ENCODE measurements at places on chromosomes 13 and 19.

- DNase-seq = no peak
Measured at GRCh38 chr13:114100446-114101357, 31.7 kb downstream of the RASA3 start.

DNA sequence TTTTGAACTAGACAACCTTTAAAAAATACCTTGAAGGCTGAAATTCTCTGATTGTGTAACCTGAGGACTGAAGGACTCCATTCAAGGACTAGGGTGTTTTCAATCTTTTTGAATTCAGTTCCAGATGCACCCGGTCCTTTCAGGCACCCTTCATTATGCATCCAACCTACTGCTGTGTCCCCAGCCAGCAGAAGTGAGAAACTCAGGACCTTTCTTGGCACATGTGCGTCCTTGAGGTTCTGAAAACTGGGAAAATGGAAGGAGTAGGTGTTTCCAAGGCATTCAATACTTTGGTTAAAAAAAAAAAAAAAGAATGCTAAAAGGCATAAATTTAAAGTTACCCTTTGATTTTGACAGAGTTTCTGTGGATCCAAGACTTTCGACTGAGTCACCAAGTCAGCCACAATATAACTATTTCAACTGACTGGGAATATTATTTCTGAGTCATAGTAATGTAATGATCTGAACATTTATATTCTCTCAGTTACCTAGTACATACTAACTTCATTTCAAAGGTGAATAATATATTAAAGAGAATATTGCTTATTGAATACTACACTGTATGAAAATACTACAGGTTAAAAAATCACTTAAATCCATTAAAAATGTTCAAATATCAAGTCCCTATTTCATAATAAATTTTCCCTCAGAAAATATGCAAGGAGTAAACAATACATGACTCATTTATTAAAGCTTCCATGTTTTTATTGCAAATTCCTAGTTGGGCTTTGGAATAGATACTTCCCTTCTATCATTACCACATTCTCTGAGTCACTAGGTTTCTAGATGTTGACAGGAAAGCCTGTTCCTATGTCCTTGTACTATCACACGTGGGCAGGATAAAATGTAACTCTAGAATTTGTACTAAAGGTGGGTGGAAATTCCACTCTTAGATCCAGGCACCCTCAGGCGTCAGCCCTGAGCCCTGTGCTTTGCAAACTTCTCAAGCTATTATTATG is 2.4 kb upstream of the ITGBL1 start:
- DNase-seq = no peak

GRCh38 chr19:49515767-49516166 is 3.3 kb downstream of the FCGRT start:
- DNase-seq = no peak

- DNase-seq = peak; percentile 21
Measured at GRCh38 chr13:45370922-45371406, 30.0 kb upstream of the TPT1 start.

GRCh38 chr19:38709671-38710415 is 34.4 kb downstream of the CAPN12 start:
- no peak for DNase-seq

DNA sequence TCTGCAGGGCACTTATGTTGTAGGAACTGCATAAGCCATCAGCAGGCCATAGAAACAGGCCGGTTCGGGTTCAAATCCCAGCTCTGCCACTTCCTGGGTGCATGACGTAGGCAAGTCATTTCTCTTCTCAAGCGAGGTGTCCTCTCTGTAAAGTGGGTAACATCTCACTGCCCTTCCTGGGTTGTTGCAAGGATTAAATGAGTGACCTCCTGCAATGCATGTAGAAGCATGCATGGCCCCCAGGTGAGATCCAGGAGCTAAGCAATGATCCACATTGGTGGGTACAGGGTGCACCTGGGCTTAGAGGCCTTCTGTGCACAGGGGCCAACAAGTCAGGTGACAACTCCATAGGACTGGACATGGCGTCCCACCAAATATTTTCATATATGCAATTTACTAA is 13.8 kb downstream of the PHLDB3 start:
- DNase-seq = no peak

DNA sequence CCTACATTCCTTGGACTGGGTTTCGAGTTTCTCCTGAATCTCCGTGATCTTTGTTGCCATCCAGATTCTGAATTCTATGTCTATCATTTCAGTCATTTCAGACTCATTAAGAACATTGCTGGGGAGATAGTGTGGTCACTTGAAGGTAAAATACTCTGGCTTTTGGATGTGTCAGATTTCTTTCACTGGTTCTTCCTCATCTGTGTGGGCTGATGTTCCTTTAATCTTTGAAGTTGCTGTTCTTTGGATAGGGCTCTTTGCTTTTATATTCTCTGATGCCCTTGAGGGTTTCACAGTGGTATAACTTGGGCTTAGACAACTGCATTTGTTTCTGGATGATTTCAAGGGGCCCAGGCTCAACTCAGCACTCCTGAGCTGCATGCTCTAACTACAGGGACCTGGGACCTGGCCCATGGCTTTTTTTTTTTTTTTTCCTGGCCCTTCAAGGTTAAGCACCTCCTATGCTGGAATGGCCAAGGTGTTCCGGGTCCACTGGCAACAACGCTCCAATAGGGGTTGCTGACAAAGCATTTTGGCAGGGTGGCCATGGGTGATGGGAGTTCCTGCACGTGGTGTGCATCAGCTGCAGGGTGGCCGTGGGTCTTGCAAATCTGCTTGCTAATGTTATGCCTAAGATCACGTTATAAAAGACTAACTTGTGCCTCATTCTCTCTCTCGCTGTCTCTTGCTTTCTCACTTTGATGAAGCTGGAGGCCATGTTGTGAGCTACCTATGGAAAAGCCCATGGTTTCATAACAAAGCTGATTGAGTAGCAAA is 5.9 kb upstream of the SIGLEC7 start:
- DNase-seq = no peak

DNA sequence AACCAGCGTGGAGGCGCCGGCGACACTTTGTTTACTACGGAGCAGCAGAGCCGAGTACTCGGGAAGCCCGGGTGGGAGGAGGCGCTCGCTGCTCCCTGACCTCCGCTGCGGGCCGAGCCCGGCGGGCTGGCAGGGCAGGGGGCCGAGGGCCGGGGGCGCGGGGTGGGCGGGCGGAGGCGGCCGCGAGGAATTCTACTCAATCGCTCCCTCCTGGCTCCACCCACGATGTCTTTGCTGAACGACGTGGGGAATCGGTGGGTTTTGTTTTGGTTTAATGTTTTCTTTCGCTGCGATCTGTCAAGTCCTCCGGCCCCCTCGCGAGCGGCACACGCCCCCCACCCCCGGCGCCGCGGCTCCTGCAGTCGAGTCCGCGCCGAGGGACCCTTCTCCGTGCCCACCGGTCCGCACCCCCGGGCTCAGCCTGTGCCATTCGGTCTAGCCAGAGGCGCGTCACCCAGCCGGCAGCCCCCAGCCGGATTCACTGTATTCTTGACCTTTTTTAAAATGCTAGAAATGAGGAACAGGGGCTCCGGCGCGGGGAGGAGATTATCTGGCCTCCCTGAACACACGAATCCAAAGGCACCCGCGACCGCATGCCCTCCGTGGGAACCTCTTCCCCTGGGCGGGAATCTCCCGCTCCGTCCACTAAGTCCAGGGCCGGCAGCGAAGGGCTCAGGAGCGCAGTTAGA is 636 bp upstream of the FOXO1 start:
- no peak for DNase-seq

DNA sequence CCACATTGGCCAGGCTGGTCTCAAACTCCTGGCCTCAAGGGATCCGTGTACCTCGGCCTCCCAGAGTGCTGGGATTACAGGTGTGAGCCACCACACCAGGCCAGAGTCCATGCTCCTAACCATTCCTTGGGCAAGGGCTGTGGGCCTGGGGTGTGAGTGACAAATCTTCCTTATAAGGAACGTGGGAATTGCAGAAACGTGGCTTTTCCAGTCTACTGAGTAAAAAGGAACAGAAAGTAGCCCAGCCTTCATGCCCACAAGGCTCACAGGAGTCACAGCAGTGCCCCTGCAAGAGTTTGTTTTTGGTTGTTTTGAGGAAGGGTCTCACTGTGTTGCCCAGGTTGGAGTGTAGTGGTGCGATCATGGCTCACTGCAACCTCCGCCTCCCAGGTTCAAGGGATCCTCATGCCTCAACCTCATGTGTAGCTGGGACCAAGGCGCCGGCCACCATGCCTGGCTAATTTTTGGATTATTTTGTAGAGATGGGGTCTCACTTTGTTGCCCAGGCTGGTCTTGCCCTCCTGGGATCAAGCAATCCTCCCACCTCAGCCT is 5.1 kb downstream of the MYPOP start:
- no peak for DNase-seq

GRCh38 chr13:92716749-92717148 is 509.9 kb upstream of the GPC6 start:
- DNase-seq = no peak

DNA sequence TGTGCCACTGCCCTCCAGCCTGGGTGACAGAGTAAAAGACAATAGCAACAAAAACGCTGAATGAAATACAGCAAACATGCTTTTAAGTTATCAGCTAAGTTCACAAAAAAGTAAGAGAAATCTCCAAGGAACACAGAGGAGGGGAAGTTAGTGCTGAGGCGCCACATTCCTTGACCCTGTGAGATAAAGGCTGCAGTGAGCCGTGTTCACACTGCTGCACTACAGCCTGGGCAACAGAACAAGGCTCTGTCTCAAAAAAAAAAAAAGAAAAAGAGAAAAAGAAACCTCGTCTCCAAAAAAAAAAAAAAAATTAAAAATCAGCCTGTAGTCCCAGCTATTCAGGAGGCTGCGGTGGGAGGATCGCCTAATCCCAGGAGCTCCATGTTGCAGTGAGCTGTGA is 16.3 kb upstream of the DOCK6 start:
- DNase-seq = no peak

DNA sequence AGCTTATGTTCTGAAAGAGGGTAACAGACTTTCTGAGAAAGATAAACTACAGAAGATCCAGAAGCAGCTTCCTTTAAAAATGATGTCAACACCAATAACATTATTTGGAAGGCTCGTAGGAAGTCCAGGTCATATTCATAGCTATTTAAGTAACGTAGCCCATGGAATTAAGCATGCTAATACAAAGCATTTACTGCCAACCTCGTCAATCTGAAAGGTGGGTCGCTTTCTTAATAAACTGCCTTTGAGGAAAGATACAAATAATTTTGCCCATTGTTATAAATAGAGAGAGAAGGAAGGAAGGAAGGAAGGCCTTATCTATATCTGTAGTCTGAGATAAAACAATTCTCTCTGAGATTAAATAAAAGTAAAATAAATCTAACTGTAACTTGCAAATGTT is 80.3 kb downstream of the STARD13 start:
- no peak for DNase-seq

GRCh38 chr13:43132911-43133310 is 109.5 kb downstream of the DNAJC15 start:
- no peak for DNase-seq

DNA sequence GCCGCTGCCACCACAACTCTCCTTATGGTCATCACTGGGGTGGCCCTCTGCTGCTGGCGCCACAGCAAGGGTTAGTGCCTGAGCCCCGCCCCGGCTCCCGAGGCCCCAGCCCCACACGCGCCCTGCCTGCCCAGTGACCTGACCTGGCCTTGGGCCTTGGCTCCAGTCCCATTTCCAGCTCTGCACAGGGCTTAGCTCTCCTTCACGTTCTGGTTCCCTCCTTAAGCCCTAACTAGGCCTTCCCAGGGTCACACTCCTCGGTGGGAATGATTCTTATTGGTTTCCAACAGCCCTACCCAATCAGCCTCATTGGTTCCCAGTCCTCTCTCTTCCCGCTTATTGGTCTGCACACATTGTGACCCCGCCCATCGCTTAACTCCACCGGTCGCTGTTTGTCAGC is 5.8 kb downstream of the KIRREL2 start:
- DNase-seq = no peak

DNA sequence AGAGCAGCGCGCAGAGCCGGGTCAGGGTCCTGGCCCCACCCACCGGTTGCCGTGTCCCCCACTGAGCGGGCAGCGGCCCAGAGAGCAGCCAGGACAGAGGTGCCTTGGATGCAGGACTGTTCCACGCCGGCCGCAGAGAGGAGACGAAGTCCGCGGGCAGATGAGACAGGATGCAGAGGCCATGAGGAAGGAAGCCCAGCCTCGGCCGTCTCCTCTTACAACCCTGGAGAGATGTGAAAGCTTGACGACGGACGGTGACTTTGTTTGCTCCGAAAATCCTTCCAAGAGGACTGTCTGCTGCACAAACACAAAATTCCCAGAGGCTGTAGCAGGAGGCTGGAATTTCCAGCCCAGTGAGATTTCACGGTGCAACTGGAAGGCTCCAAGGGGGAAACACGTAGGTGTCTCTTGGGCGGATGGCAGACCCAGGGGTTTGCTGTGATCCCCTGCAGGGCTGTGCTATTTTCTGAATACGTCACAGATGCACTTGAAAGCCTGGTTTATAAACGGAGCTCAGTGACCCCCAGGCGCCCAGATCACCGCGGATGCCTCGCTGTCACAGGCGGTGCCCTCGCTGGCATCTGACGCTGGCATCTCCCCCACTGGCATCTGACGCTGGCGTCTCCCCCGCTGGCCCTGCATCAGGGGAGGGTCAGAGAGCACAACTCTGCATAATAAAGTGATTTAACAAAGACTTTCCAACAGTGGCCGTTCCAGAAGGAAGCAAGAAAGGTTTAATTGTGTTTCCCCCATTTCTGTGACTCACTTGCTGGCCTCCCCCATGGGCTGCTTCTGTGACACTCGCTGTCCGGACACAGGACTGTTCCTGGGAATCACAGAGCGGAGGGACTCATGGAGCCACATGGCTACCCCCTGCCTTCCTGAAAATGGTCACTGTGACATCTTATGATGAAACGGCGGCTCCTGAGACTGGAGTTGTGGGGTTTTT is 62.0 kb upstream of the C13orf46 start:
- no peak for DNase-seq

GRCh38 chr13:44660050-44660449 is 83.9 kb upstream of the TSC22D1 start:
- DNase-seq = no peak

GRCh38 chr13:27352698-27353097 is 71.7 kb upstream of the GTF3A start:
- DNase-seq = no peak

GRCh38 chr19:2551864-2552185 is 75.9 kb downstream of the GADD45B start:
- DNase-seq = no peak

GRCh38 chr19:42038666-42039065 is 31.3 kb downstream of the GRIK5 start:
- DNase-seq = no peak

Measured in stimulated activated CD8-positive, alpha-beta memory T cell treated with anti-CD3 and anti-CD28 coated beads, Interleukin-15, amount 100 ng/mL, for 1 hour (primary cell).